ENCODE measurements at places on chromosomes 13 and 19. TPM values are rescaled to one million over a fixed set of nuclear protein-coding genes. Genes with fewer than 3 reads are reported as not detected.

DNA sequence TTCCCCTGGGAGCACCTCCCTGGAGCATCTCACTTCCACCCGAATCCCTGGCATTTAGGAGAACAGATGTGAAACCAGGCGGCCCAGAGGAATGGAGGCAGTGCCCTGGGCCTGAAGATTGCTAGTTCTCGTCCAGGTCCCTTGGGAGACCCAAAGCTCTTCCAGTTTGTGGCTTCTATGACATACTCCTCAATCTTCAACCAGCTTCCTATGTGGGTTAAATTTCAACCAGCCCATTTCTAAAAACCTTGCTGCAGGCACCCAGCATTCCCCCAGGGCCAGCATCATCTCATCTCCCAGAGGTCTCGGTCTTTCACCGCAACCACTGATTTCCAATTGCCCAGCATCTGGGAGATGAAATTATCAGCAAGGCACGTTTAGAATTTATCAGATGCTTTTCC is 46.0 kb upstream of the STK24 start:
- DNase-seq = no peak

GRCh38 chr13:88112526-88112925 is 441.4 kb downstream of the SLITRK5 start:
- no peak for DNase-seq

GRCh38 chr13:44237276-44237767 is 136.3 kb upstream of the SERP2 start:
- no peak for DNase-seq

GRCh38 chr13:39527961-39528660 is 74.9 kb downstream of the LHFPL6 start:
- DNase-seq = no peak

GRCh38 chr13:37835392-37835791 is 34.2 kb downstream of the TRPC4 start:
- no peak for DNase-seq

DNA sequence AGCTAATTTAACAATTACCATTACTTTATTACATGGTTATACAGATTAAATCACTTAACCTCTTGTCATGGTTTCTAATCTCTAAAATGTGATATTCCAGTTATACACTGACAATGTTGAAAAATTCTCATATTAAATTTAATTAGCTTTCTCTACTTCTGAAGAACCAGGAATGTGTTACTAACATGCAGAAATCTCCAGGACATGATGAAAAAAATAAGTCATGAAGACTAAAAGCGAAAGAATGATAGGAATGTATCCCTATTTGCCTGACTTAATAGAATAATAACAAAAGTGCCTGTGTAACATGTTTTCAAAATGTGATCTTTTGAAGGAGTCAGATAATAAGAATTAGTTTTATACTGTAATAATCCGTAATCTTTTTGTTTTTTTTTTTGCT is 2823.7 kb upstream of the PCDH20 start:
- DNase-seq = no peak

DNA sequence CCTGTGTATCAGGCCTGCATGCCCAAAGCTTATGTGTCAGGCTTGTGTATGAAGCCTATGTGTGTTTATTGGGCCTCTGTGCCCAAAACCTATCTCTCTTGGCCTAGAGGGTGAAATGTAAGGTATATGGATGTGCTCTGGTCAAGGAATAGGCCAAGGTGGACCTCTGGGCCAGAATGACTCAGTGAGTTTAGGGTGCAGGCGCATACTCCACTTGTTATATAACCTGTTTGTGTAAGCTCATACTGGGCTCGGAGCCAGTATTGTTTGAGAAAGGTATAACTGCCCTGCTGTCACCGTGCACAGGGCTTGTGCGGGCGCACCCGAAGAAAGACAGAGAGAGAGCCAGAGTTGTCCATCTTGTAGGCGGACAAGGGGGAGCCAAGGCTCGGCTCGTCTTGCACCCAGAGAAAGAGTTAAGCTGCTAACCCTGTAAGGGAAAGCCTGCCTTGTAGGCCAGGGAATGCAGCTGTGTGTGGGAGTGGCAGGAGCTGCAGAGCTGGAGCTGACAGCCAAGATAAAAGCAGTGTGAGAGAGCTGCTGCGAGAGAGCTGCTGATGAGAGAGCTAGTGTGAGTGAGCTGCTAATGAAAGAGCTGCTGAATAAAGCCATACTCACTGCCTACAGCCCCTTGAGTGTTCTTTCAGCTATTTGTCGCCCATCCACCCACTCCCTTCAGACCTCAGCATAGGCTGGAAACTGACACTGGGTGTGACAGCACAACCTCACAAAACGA is 43.4 kb upstream of the N4BP2L1 start:
- DNase-seq = no peak

DNA sequence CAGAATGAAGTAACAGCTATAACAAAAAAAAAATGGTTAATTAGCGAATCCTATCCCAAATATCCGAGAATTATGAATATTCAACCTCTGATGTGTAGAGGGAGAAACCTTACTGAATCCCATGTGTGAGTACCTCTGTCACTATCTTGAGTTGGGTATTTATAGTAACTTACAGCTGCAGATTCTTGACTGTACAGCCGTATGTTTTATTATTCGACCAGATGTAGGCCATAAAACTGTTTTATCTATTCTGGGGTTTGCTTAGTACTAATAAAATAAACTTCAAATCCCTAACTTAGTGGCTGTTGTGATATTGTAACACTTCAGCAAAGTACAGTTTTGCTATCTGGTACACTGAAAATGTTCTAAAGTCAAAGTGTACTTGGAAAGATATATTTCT is 120.0 kb downstream of the EFNB2 start:
- DNase-seq = no peak

- DNase-seq = no peak
Measured at GRCh38 chr13:101925731-101926130, 473.3 kb downstream of the ITGBL1 start.

CASP14 gene
- total RNA-seq = not detected
